Myocyte (in vitro differentiated cells): ENCODE measurements at places on chromosomes 3 and 15.

DNA sequence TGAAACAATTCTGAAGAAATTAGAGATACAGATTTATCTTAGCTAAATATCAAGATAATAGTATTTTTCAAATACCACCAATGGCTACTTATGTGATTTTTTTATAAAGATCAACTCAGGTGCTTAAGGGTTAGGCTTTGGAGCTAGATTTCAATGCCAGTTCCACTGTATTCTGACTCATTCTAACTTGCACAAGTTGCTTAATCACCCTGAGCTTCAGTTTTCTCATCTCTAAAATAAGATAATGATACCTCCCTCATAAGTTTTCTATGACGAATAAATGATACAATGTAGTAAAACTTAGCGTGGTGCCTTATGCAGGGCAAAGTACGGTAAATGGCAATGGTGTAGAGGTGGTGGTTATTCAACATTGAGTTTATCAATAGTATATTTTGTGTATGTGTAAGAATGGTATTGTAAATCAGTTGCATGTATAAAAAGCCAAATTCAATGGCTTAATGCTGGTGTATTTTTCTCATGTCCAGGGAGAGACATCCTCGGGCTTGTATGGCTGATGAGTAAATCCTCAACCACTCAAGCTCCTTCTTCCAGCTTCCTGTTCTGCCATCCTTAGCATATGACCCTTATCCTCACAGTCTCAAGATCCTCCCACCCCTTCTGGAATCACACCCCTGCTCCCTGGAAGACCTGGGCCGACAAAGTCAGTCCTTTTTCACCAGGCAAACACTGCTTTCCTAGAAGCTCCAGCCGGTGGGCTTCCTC is 505.9 kb upstream of the CFAP20DC start:
- no peak for DNase-seq

DNA sequence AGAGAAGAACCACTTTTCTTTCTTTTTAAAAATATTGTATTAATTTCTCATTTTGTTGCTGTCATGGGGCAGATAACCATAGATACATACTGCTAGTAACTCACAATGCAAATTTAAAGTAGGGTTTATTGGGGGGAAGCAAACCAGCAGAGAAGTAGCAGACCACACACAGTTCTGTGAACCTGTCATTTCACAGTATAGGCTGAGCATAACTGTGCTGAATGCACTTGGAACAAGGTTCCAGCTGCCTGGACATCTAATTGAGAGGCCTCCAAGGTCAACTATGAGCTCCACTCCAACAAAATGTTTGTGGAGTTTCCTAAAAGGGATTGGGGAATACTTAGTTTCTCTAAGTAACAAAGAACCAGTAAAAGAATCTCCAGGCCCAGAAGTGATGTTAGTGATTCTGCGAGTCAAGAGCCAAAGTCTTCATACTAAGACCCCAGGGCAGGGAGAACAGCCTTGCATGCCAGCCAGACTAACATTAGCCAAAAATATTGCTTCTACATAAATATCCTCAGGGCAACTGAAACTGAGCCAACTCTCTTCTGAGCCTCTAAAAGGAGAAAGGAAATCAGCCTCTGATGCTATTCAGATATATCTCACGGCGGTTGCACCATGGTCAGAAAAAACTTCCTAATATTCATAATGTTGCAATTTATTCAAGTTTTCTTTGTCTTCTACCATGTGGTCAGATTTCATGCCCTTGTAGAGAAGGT is 856.4 kb upstream of the ALCAM start:
- no peak for DNase-seq

DNA sequence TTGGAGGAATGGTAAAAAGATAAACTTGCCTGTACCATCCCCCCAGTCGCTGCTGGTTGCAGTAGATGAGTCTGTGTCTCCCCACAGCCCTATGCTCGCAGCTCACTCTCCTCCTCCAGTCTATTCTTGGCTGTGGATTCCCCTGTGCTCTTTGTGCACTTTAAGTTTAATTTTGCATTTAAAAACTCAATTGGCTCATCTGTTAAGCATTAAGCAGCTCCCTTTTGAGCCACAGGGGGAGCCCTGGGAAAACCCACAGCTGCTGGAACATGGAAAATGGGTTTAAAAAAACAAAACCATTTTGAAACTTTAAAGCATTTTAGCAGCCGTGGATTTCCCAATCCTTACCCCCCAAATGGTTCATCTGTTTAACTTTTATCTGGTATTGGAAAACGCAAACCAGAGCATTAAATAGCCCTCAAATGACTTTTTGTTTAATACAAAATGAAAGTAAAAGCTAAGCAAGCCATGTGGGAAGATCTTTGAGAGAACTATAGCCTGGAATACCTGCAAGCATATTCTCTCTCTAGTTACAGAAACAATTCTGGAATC is 536.9 kb downstream of the ZIC1 start:
- DNase-seq = peak; percentile 92

DNA sequence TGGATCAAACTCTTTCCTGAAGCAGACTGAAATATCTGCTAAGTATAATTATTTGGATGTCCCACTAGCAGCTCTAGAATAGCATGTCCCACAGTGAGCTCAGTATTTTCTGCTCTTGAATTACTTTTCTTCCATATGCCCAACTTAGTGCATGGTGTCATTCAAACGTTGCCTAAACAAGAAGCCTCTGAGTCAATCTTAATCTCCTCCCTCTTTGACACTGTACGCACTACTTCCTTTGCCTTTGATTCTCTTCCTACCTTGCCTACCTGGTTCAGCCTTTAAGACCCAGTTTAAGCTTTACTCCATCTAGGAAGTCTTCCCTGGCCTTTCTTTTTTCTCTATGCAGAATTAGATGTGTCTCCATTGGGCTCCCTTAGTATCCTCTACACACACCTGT is 54.5 kb downstream of the SEC22A start:
- no peak for DNase-seq

GRCh38 chr3:41575724-41576123 is 376.4 kb downstream of the CTNNB1 start:
- no peak for DNase-seq

- DNase-seq = no peak
These were observed 154.6 kb downstream of the CLSTN2 start for GRCh38 chr3:140089403-140090072.

GRCh38 chr15:51969728-51970127 is 1.9 kb downstream of the LEO1 start:
- no peak for DNase-seq

DNA sequence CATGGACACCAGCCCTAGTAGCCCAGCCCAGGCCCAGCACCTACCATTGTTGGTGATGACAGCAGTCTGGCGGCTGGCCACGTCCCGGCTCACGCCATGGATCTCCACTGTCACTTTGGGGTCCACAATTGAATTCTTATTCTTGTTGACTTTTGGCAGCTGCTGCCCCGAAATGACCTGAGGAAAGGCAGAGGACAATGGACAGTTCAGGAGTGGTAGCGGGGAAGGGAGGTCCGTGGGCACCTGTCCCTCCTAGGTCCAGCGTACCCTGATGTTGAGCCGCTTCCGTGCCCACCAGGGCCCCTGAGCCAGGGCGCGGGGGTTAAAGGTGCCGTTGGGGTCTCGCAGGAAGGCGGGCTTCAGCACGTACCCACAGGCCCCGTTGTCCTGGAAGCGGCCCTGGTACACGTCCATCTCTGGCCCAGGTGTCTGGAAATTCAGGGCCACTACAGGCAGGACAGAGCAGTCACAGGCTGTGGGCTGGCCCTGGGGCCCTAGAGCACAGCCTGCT is 17.7 kb downstream of the VILL start:
- no peak for DNase-seq

DNA sequence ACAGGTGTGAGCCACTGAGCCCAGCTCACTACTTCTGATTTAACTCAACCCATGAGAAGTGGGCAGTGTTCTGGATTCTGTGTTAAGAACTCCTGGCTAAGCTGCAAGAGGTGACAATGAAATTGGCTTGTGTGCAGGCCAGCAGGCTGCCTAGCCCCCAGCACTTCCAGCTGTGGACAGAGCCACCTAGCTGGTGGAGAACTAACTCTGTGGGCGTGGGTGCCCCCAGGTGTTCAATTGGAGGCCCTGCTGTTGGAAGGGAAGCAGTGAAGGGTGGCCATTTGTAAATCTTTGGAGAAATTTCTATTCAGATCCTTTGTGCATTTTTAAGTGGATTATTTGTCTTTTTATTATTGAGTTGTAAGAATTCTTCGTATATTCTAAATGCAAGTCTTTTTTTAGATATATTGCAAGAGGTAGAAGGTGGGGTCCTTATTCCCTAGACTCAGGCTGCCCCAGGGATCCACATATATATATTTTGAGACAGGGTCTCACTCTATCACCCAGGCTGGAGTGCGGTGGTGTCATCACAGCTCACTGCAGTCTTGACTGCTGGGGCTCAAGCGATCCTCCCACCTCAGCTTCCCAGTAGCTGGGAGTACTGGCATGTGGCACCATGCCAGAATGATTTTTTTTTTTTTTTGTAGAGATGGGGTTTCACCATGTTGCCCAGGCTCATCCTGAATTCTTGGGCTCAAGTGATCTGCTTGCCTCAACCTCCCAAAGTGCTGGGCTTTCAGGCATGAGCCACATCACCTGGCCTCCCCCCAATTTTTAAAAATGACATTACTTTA is 7.2 kb upstream of the SCAMP5 start:
- DNase-seq = peak; percentile 25

DNA sequence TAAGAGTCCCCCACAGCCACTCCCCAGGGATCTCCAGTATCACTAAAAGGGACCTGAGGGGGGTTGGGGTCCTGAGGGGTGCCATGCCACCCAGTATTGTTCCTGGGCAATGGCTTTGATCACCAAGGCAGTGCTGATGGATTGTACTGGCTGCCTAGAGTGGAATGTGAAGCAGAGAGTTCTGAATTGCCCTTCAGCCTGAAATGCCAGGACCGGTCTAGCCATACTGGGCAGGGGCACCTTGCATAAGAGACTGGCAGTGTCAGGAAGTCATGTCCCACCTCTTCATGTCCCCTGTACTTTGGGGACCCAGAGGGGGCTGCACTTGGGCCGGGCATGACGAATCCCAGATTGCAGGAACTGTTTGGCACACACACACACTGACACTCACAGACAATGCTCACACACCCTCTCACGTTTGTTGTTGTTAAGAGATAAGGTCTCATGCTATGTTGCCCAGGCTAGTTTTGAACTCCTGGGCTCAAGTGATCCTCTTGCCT is 4.5 kb upstream of the TKT start:
- DNase-seq = no peak

GRCh38 chr3:186098740-186099139 is 10.1 kb downstream of the ETV5 start:
- peak; percentile 70 for DNase-seq

- no peak for DNase-seq
These were observed 3.7 kb downstream of the SORD start for GRCh38 chr15:45026651-45027190.

GRCh38 chr3:189636048-189636447 is 4.9 kb downstream of the TP63 start:
- no peak for DNase-seq

DNA sequence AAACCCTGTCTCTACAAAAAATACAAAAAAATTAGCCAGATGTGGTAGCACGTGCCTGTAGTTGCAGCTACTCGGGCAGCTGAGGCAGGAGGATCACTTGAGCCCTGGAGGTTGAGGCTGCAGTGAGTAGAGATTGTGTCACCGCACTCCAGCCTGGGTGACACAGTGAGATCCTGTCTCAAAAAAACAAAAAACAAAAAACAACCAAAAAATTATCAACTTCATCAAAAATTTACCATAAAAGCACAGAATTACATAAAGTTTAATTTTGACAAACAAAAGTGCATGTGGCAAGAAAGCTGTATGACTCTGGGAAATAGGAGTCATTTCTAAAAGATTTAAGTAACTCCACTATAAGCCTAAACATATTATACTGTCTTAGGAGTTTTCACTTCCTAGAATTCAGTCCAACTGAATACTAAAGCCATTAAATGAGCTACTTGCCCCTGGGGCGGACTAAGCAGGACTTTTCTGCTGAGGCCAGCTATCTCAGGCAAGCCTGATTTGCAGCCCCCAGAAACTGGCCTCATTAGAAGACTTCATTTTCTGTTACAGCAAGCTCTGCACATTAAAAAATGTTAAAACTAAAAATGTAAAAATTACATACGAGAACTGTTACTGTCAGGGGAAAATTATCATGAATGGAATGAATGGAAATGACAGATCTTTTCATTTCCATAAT is 23.0 kb downstream of the HSPBAP1 start:
- DNase-seq = no peak

DNA sequence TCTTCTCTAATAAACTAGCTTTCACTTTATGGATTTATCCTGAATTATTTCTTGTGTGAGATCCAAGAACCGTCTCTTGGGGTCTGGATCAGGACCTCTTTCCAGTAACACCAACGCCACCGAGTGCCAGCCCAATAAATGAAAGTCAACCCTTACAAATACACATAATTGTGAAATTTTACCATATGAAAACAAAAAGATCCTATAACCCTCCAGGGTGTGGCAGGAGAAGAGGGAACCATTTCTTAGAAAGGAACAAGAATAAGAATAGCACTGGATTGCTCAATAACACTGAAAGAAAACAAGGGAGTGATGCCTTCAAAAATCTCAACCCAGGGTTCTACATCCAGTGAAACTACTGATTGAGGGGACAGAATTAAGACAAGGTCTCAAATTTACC is 51.6 kb upstream of the ACKR4 start:
- DNase-seq = no peak

GRCh38 chr15:33934921-33935320 is 33.4 kb upstream of the CHRM5 start:
- no peak for DNase-seq

- DNase-seq = no peak
These were observed 31.7 kb upstream of the CEMIP start for GRCh38 chr15:80747317-80748053.

DNA sequence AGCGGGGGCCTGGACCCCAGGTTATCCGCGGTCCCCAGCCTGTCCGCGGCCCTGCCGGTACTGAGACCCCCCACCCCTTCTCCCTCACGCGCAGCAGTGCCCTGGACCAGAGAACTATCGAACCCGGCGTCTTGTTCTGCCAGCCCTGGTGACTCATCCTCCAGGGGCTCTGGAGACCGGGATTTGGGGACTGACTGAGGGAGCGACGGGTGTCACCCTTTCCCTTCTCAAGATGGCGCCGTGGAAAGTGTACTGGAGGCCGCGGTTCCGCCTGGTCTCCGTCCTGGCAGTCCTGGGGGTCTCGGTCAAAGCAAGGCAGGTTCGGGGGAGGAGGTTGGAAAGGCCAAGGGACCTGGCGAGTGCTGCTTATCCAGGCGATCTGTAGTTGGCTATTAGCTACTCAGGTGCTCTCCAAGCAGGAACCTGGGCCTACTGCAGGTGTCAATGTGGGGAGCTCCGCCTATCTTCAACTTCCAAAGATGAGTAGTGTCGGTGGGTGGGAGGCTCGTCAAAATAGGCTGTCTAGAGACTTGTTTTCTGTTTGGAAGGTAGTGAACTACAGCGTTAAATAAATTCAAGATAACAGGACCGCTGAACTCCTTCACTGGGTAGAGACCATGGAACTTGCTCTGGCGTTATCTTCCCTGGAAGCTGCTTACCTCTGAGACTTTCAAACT is 790 bp downstream of the RAB5A start:
- peak; percentile 66 for DNase-seq

GRCh38 chr3:133506215-133506901 is 67.1 kb upstream of the CDV3 start:
- no peak for DNase-seq

GRCh38 chr15:25830844-25831451 is 32.2 kb downstream of the ATP10A start:
- peak; percentile 82 for DNase-seq
